ENCODE measurements at places on chromosomes 7 and 10.
A peak's percentile ranks its signal among the peaks of the same experiment; 100 is the strongest.

- no peak for DNase-seq
These were observed 72.7 kb upstream of the NUPR2 start for GRCh38 chr7:56188823-56189346.

DNA sequence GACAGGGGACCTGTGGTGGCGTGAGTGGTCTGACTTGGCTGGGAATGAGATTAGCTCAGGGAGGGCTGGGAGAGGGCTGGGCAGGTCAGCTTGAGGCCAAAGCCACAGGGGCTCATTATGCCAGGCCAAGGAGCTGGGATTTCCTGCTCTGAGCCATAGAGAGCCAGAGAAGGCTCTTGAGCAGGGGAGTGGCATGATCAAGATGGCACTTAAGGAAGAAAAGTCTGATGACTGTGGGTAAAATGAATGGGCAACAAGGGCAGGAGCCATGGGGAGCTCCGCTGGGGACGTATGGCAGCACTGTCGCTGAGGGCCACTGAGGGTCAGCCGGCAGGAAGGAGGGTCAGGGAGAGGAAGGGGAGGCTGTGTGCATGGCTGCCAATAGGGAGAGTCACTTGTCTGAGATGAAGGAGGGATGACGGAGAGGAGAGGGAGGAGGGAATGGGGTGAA is 5.8 kb downstream of the ANTXRL start:
- no peak for DNase-seq

GRCh38 chr7:39987641-39988347 is 37.7 kb downstream of the CDK13 start:
- no peak for DNase-seq

DNA sequence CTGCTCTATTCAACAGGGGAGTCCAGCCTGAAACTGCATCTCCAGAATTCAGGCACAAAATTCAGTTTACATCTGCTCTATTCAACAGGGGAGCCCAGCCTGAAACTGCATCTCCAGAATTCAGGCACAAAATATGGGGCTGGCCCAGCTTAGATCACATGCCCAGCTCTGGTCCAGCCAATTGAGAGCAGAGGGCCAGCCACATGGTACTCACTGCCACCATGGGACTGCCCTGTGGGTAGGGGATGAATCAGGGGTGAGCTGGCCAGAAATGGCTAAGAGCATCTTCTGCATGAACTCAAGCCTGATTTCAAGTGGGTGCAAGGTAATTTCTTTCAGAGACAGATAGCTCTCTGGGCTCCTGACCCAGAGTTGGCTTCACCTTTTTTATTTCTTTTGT is 156.6 kb upstream of the LYZL2 start:
- no peak for DNase-seq

DNA sequence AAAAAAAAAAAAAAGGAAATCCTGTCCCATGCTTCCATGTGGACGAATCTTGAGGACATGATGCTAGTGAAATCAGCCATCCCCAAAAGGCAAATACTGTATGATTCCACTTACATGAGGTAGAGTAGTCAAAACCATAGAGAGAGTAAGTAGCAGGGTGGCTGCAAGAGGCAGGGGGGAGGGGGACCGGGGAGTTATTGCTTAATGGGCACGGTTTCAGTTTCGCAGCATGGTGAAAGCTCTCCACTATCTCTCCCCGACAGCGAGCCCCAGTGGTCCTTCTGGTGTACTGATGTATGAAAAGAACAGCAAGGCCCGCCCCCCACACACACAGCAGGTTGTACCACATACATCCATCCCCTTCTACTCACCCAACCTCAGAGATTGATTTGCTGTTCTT is 32.8 kb downstream of the NOD1 start:
- DNase-seq, result peak; percentile 20

- no peak for DNase-seq
These were observed 32.0 kb downstream of the SND1 start for GRCh38 chr7:127683776-127684681.

DNA sequence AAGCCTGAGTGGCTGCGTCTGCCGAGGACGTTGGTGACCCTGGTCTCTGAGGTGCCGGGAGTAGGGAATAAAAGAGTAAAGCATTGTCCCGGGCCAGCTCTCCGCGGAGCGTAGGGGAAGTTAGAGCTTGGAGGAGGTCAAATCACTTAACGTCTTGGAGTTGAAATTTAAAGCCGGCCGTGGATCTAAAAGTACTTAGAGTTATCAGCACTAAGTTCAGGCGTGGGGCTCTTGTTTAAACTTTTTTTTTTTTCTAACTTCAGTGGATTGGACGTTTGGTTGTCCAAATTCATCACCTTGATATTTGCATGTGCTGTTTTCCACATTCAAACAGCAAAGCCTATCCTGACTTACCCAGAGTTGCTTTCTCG is 700 bp downstream of the NIPSNAP2 start:
- no peak for DNase-seq

- no peak for DNase-seq
These were observed 49.5 kb upstream of the SLC29A3 start for GRCh38 chr10:71269301-71270288.

DNA sequence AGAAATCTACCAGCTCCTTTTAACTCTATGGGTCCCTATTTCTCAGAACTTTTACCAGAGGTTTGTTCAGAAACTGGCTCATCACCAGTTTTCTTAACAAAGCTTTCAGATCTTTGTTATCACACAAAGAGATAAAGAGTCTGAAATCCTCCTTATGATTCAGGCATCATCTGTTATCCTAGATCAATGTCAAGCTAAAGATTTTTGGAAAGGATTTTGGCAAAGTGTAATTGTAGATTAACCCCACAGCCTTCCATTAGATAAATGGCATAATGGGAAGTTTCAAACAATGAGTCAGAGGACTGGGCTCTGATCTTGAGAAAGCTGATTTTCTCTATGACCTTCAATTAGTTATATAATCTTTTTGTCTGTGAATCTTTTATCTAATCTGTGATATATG is 192.2 kb downstream of the NXPH1 start:
- no peak for DNase-seq

DNA sequence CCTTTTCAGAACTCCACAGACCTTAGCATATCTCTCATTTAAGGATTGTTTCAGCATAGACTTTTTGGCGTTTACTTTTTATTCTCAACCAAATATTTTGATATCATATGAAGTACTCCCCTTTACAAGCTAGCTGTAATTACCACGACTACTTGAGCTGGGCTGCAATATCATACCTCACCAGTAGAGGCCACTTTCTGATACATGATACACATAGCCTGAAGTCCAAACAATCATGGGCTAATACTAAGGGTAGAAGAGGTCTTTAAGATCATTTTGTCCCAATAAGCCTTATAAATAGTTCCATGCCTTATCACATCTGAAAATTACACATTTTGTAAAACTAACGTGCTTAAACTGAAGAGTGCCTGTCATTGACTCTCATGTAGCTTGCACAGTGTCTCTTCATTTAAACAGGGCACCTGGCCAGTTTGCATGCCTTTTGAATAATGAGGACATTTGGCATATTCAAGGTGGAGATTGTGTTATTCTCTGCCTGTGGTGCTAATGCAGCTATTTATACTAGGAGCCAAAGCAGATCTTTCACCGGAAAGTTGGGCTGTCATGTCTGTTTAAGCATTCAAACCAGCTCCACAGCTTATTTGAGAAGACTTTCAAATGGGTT is 403.7 kb upstream of the ZMIZ1 start:
- no peak for DNase-seq

DNA sequence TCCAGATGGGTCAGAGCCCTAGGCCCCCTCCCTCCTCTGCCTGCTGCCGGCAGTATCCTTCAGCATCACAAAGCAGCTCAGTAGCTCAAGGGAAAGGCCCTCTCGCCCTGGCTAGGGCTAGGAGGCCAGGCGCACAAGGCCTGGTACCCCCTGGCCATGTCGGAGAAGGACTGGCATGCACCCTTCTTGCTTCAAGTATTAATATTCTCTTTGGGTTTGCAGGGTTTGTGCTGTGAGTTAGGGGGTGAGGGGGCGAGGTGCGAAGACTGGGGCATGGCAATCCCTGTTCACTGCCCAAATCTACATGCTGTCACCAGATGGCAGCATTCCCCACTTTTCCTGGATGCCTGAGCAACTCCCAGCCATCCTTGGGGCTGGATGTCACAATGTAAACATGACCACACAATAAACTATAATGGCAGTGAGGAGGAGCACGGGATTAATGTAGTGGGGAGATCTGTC is 105.2 kb downstream of the NEURL1 start:
- no peak for DNase-seq

GRCh38 chr7:127828843-127829500 is 177.0 kb downstream of the SND1 start:
- no peak for DNase-seq

GRCh38 chr7:16564909-16565426 is 38.3 kb downstream of the LRRC72 start:
- no peak for DNase-seq

DNA sequence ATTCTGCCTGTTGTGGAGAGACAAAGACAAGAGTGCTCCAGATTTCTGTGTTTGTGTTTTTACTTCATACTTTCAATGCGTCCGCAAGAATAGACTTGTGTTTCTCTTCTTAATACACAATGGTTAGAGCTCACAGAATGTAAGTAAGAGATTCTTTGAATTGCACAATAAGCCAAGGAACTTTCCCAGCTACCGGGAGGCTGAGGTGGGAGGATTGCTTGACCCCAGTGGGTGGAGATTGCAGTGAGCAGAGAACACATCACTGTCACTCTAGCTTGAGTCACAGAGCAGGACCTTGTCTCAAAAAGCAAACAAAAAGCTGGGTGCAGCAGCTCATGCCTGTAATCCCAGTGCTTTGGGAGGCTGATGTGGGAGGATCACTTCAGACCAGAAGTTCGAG is 250.7 kb upstream of the MYO3A start:
- no peak for DNase-seq

GRCh38 chr7:16734148-16734726 is 19.3 kb upstream of the TSPAN13 start:
- DNase-seq, result no peak

- no peak for DNase-seq
These were observed 1.9 kb upstream of the AEBP1 start for GRCh38 chr7:44101966-44102845.

GRCh38 chr7:20164425-20165145 is 52.6 kb downstream of the MACC1 start:
- DNase-seq, result no peak

DNA sequence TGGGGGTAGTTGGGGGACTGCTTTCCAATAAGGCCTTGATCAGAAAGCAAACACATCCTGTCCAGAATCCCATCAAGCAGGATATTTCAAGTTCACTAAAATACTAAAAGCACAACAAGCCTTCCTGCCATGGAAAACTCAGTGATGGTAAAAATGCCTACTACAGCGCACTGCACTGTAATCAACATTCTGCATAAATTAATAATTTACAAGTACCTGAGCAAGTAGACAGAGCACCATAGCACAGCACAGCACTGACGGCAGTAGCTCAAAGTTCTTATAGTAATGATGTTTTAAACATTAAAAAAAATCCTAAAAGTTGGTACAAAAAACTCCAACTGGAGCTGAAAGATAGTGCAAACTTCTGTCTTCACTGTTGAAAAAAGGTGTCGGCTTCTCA is 120.5 kb downstream of the FANK1 start:
- no peak for DNase-seq

- DNase-seq, result no peak
These were observed 25.8 kb downstream of the MSRB2 start for GRCh38 chr10:23121135-23121534.

- DNase-seq, result no peak
These were observed 133.3 kb upstream of the LAMB4 start for GRCh38 chr7:108263425-108263824.

DNA sequence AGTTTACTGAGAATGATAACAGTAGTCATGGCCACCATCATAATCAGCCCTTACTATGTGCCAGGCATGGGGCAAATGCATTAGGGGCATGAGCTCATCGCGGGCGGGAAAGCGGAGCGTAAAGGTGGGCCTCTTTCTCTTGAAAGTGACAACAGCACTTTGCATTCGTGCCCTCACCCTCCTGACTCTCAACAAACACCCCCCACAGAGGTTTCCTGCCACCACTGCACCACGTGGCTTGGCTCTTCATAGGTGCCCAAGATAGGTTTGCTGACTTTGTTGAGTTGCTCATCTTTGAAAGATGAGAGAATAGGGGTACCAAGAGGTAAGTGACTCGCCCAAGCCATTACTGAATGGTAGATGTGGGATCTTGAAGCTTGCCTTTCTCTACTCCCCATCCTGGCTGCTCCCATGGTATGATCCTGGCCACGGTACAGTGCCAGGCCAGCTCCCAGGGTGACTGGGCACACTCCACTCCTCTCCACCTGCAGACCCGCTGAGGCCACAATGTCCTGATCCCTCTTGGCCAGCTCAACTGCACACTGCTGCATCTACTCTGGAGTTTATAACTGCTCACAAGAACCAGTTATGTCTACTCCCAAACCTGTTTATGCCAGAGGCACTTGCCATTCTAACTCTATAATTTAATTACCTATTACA is 26.0 kb downstream of the SLIT1 start:
- no peak for DNase-seq

DNA sequence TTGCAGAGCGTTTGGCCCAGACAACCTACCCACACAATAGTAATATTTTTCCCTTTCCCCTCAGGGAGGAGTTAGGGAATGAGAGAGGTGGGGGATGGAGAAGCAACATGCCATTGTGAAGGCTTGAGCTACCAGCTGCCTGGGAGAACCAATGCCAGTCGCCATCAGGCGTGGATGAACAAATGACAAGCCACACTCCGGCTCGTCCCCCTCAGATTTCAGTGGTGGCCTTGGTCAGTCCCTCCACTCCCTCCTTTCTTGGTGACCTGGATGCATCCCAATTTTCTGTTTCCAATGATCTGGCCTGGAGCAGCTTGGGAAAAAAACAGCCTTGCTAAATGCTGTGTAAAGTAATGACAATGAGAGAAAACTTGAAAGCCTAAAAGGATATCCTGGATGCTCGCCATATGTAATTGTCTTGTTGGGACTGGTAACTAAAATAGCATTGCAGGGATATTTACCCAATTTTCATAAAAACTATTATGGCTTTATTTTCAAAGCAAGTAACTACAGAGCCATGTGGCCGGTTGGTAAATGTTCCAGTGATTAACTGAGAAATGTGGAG is 110.7 kb downstream of the ICA1 start:
- no peak for DNase-seq

GRCh38 chr7:71486856-71487628 is 355.1 kb downstream of the GALNT17 start:
- no peak for DNase-seq

GRCh38 chr10:33056828-33057596 is 99.0 kb upstream of the ITGB1 start:
- no peak for DNase-seq

GRCh38 chr10:130492266-130492934 is 356.2 kb downstream of the GLRX3 start:
- DNase-seq, result no peak

GRCh38 chr7:130297628-130298543 is 4.9 kb downstream of the CPA4 start:
- no peak for DNase-seq

- DNase-seq, result no peak
These were observed 19.6 kb downstream of the SGMS1 start for GRCh38 chr10:50604049-50604640.

DNA sequence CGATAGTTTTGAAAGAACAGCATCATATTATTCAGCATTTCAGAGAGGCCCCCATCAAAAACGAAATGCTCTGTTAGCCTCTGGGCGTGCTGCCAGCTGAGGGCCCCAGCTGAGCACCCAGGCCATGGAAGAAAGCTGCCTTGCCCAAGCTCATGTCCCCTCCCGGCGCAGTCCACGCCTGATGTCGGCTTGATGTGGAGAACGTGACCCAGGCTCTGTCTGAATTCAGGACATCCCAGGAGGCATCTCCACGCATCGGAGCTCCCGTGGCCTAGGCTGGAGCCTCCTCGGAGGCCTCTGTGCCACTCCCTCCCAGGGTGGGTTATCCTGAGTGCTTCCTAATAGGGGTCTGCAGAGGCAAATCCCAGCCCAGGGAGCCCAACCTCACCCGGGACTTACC is 218.3 kb upstream of the AKR1E2 start:
- DNase-seq, result no peak

GRCh38 chr7:102449136-102449535 is 15.5 kb downstream of the ALKBH4 start:
- no peak for DNase-seq
